ENCODE measurements at places on chromosomes 16 and 17.

DNA sequence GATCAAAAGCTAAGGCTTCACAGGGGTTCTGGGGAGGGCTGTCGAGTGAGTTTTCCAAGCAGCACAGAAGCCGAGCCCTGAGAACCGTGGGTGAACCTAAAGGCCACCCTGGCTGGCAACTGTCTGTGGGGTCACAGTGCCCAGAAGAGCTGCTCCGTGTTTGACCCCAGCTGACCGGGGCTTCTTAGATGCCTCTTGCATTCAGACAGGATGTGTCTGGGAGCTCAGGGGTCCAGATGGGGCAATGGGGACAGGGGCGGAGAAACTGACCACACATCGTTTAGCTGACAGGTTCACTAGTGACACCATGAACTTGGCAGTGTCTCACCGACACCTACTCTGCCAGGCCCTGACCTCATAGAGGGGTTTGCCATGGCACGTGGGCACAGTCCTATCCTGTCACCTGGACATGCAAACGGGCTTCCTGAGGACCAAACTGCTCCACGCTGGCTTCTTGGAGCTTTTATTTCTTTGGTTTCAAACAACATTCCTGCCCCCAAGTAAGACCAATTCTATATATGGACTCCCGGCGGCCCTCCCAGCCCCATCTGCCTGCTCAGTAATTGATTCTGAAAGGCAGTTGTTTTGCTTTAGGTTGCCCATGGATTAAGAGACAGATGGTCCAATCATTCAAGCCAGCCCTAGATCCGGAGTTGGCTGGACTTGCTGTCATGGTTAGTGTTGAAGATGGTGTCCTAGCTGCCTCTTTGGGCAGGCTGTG lies 22.2 kb downstream of the WSCD1 start:
- DNase-seq, result no peak

DNA sequence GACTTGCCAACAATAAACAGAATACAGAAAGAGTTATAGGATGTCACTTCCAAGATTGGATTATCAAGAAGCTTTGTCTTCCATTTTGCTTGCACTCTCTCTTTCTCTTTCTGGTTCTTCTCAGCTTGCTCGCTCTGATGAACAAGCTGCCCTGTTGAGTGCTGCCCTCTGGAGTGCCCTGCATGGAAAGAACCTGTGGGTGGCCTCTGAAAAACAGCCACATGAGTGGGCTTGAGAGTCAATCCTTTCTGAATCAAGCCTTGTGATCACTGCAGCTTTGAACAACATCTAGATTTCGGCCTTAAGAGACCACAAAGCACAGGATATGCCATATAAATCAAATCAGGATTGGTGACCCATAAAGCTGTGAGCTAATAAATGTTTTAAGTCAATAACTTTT lies 185.1 kb downstream of the KIF2B start:
- no peak for DNase-seq

- DNase-seq, result no peak
Observed at GRCh38 chr16:66167564-66168291, 198.8 kb upstream of the CDH5 start.

GRCh38 chr17:44689477-44690217 lies at the start of gene CCDC43:
Gene CCDC43, minus strand, starts transcription at chr17:44689776. Its CDS starts 23 bp downstream, at chr17:44689753.
- peak; percentile 89 for DNase-seq

GRCh38 chr16:83400234-83400633 lies 407.5 kb upstream of the HSBP1 start:
- DNase-seq, result no peak

DNA sequence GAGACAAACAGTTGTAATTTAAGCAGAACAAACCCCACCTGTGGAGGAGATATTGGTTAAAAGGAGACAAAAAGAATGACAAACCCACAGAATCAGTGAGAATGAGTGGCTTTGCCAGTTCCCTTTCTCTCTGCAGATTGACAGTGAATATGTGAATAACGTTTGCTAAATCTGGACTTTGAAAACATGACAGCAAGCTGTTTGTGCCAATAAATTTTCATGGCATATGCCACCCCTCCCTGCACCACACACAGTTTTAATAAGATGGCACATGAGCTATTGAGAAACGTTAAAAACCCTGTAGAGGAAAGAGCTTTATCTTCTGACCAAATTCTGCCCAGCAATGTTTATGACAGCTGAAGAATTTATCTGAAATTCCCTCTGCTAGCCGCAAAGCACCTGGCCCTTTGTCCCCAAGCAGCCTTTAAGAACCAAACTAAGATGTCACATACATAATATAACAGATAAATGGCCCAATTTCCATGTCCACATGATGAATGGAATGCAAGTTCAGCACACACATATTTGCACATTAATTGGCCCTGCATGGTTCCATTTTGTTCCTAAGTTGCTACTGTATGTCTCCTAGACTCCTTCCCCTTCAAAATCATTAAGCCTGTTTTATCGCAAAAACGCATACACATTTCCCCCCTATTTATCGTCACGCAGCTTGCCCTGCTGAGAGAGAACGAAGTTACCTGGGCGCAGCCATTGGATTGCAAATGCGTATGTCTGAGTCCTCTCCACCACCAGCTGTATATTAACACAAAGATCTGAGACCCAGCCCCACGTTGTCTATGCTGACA lies 773.5 kb upstream of the EEF2KMT start:
- DNase-seq, result no peak

DNA sequence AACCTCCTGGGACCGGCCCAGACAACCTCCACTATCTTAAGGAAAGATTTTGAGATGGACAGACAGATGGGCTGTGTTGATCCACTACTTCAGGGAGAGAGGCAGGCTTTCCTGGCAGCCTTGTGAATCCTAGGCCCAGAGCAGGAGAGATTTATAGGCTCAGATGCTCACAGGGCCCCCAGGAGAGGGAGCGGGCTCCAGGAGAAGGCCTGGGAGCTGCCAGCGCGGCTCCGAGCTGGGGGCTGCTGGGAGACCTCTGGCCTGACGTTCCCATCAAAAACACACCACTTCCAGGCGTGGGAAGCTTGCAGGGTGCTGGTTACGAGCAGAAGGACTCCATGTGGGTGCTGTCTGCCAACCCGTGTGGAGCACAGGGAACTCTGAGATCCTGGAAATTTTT lies 53.2 kb downstream of the MYH11 start:
- no peak for DNase-seq

DNA sequence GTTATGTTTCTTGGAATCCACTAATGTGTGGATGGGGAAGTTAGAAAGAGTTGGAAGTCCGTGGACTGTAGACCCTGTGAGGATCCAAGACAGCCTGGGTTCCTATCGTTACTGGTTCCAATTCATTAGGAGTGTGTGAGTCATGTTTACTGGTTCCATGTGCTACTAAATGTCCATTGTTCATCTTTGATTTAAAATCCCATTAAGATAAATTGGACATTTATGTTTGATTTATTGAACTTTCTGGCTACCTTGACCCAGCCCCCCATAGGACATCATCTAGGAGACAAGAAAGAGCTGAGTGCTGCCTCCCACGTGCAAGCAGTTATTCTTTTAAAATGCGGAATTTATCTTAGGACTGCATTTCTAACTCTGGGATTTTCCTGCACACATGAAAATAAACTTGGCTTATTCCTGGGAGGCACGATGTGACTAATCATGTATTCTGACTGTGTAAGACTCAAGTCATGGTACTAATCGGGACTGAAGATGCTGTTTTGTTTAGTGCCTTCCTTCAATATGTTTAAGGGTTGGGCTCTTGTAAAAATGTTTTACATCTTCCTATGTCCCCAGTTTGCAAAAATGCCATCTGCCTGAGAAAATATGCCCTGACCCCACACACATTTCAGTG lies 53.4 kb downstream of the RGS9 start:
- no peak for DNase-seq

DNA sequence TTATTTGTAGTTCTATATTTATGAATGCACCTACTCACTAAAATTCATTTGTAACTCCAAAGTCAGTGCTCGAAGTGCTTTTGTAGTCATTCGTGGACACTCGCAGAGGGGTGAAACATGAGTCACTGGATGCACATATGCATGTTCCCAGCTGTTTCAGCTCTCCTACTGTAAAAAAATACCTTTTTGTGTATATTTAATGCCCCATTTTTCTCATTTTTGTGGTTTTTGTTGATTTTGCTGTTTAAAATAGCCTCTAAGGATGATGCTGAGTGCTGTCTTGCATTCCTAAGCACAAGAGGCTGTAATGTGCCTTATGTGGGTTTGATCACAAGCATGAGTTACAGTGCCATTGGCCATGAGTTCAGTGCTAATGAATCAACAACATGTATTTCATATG lies 30.6 kb downstream of the CENPV start:
- DNase-seq, result no peak

DNA sequence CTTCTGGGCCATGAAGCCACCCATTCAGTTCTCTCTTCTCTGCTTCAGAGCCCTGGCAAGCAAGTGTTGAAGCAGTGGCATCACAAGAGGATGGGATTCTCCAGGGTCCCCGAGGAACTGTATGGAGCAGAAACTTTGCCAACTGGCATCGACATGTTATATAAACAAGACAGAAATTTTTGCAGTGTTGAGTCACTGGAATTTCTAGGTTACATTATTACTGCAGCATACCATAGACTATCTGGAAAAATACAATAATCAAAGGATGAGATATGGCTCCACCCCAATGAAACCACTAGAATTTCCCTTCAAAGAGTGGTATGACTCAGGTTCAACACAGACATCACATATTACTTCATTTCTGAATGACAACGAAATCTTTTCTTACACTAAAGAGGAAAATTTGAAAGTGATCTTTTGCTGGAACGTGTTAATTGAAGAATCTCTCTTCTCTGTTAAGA lies 343.0 kb upstream of the DYNLRB2 start:
- DNase-seq, result no peak

DNA sequence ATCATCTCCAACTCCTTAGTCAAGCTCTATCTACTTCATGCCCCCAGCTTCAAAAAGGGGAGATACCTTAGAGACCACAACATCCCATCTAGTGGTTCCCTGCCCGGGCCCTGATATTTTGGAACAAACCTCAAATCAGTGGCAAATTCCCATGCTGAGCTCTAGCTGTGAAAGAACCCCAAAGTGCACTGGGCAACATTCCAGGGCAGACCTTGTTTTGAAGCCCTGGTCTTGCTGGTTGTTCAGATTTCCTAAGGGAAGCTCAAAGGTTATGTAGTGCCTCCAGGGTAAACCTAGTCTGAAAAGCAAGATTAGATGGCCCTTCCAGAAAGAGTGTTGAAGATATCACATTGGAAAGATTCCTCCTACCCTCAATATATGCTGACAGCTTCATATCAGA lies 16.3 kb downstream of the FAM117A start:
- DNase-seq, result no peak

DNA sequence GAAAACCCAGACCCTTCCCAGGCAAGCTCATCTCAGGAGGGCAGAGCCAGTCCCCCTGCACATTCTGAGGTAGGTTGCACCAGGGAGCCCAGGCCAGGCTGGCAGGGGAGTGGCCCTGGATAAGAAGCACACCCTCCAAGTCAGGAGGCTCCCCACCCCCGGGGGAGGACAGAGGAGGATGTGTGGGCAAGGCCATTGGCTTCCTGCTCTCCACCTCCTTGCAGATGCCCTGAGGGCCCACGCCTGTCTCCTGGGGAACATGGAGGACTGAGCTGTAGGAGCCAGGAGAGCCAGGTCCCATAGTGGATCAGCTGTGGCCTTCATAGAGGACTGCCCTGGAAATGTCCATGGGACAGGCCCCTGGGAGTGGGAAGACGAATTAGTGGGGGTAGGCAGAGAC lies 126.7 kb downstream of the IRF8 start:
- DNase-seq, result no peak

DNA sequence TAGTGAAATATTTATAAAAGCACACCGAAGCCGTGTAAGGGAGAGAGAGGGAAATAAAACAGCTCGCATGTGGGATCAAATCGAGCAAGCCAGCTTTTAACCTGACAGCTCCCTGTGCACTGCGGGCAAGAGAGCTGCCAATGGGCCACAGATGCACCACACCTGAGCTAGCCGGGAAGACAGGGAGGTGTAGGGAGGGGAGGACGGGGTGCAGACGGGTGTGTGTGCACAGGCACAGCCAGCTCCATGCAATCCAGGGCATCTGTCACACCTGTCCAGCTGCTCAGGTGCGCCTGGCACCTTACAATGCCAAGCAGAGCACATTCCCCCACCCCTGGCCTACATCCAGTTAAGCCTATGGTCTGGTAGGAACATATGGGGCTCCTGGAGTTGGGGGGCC lies 70.0 kb downstream of the C16orf78 start:
- DNase-seq, result no peak

- no peak for DNase-seq
Observed at GRCh38 chr17:66412857-66413558, 110.6 kb downstream of the PRKCA start.

GRCh38 chr17:6462692-6463091 lies 18.4 kb downstream of the PIMREG start:
- no peak for DNase-seq
